ENCODE measurements at places on chromosomes 11 and 22. TPM values are rescaled to one million over a fixed set of nuclear protein-coding genes. Genes with fewer than 3 reads are reported as not detected.

The LMO1 gene
- polyA plus RNA-seq: not detected

GRCh38 chr22:20211997-20212753, 55.9 kb downstream of the RTN4R start:
- no peak for DNase-seq
- peaks cover 6% of the 10 kb centered on the region for H3K4me1 ChIP-seq
- H3K4me3 ChIP-seq: no peak overlapping the region
- no peaks in the 10 kb centered on the region for H3K36me3 ChIP-seq
- H3K27ac ChIP-seq: no peak overlapping the region
- H3K27me3 ChIP-seq: no peaks in the 10 kb centered on the region

The ISX gene
- not detected for polyA plus RNA-seq

DNA sequence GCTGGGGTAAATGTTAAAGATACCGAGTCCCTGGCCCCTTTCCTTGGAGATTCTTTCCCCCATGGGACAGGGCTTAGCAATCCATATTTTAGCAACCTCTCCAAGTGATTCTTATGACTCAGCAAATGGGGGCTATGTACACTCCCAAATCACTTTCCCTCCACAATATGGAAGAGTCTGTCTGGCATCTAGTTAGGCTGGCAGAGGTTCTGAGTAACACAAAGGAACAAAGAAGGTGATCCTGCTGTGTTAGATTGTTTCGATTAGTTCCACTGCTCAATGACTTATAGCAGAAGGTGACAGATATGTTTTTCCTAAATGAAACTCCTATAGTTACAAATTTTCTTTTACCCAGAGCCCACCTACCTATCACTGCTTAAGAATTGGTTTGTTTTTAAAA, 154.0 kb upstream of the SYT13 start:
- peaks cover 27% of the 10 kb centered on the region for H3K27me3 ChIP-seq
- H3K36me3 ChIP-seq: no peaks in the 10 kb centered on the region
- H3K27ac ChIP-seq: no peak overlapping the region
- no peak overlapping the region for H3K4me3 ChIP-seq
- H3K4me1 ChIP-seq: no peaks in the 10 kb centered on the region

DNA sequence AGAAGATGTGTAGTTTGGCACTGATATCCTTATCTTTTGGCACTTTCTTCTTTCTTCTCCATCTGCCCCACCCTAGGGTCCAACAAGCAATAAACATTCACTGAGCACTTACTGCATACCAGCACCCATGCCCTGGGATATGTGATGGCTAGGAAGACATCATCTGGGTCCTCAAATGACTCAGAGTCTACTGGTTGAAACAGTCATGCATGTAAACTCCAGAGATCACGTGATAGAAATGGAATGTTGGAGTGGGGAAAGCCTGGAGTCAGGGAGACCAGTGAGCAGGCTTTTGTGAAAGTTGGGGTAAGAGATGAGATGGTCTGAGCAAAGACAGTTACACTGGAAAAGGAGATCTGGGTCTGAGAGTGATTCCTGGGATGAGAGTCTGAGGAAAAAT, 724.9 kb upstream of the TENM4 start:
- no peak overlapping the region for H3K27ac ChIP-seq
- H3K36me3 ChIP-seq: no peaks in the 10 kb centered on the region
- no peaks in the 10 kb centered on the region for H3K27me3 ChIP-seq
- DNase-seq: peak; percentile 5

DNA sequence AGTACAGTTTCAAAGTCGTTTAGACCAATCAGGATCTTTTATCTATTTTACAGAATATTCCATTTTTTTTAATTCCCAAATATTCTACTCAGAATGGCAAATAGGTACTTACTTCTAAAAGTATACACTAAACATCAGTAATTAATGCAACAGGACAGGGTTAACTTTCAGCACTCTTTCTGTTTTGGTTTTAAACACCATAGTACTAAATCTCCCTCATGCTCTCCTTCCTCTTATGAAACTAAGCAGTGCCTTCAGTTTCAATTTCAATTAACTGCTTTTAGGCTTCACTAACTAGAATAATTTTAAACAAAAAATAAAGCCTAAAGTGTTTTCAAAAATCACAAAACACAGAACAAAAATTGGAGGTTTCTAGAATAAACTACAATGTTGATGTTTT, 57.9 kb downstream of the NOX4 start:
- DNase-seq: no peak
- H3K27ac ChIP-seq: no peak overlapping the region
- no peaks in the 10 kb centered on the region for H3K4me1 ChIP-seq
- H3K36me3 ChIP-seq: no peaks in the 10 kb centered on the region
- H3K27me3 ChIP-seq: no peaks in the 10 kb centered on the region
- no peak overlapping the region for H3K4me3 ChIP-seq

All from GM23248 (cell line).